ENCODE measurements at places on chromosomes 5 and 9.

DNA sequence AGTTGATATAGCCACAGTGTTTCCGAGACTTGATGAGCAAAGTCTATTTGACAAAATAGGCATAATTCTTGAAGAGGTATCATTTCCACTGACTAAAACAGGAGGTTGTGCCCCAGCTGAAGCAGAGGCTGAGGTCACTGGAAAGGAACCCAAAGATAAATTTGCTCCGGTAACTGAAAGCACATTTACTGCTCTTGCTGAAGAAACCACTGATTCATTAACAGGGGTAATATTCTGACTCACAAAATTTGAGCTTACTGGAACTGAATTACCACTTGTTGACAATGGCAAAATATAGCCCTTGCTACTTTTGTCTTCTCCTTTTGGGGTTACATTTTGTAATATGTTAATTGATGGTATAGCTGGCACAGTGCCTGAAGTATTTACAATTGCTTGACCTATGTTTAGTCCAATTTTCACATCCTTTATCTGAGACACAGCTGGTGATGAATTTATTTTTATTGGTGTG is 30.2 kb downstream of the MLANA start:
- DNase-seq = no peak

DNA sequence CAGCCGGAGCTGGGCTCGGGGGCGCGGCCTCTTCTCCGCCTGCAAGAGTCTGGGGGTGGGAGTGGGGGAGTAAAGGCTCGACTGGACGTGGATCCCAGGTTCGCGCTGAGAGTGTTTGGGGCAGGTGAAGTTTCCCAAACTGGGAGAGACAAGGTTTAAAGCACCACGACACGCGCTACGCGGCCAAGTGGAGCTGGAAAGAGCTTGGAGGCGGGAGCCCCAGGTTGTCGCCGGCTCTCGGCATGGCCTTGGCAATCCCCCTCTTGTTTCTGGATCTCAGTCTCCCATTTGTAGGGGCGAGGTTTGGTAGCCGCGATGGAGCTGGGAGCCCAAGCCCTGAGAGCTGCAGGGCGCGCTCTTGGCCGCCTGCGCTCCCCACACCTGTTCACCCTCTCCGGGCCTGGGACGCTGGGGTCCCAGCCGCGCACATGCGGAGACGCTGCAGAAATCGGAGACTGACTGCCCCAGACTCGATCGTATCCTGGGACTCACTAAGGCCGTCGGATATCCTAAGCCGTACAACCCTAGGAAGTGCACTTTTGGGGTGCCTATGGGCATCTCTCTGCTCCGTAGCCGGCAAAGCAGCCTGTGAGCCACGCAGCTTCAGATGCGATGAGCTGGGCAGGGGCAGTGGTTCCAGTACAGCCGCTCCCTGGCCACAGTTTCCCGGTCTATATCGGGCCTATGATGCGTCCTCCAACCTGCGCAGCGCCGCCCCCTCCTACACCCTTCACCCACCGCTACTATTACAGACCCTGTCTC is 937 bp downstream of the TMOD1 start:
- DNase-seq = no peak

DNA sequence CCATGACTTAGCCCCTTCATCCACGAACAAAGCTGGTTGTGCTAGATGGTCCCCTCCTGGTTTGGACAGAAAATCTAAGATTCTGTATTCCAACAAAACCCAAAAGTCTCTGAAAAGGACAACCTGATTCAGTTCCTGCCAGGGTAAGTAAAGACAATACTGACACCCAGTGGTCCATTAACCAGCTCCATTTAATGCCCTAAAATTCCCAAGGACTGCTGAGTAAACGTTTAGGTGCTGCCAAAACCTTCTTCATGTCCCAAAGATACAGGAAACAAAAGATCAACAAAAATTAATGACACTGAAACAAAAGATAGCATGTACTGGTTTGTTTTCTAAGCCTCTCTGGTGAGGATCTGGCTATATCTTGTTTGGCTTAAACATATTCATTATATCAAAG is 25.3 kb upstream of the PPP1R2B start:
- no peak for DNase-seq

GRCh38 chr5:31768046-31768445 is 129.1 kb downstream of the PDZD2 start:
- no peak for DNase-seq

DNA sequence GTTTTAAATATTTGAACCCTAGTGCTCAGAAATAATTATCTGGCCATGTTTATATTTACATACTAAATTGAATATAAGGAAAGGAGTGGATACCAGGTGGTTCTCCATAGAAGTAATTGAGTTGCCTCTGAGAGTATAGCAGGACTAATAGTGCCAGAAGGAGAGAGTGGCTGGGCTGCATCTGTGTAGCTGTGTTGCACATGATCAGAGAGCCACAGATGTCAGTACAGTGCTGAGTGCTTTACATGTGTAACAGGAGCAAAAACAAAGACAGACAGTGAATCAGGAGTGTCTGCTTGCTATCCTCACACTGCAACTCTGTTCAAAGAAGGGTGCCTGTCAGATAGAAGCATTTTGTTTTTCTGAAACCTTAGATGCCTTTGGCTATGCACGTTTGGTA is 353.9 kb upstream of the PAPPA start:
- no peak for DNase-seq

DNA sequence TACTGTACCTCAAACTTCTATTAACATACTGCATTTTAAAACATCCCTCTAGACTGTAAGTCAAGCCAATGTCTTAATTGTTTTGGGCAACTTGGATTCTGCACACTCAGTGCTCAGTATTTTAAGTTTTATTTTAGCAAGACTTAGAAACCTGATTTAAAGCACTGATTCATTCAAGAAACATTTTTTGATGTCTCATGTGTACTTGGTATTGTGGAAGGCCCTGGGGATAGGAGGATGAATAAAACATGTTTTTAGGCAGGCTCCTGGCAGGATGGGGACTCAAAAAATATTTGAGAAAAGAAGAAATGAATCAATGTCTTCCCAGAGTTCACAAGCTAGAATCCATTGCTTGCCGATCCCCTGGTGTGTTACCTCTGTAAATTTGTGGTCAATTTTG is 334.0 kb upstream of the PUM3 start:
- no peak for DNase-seq

DNA sequence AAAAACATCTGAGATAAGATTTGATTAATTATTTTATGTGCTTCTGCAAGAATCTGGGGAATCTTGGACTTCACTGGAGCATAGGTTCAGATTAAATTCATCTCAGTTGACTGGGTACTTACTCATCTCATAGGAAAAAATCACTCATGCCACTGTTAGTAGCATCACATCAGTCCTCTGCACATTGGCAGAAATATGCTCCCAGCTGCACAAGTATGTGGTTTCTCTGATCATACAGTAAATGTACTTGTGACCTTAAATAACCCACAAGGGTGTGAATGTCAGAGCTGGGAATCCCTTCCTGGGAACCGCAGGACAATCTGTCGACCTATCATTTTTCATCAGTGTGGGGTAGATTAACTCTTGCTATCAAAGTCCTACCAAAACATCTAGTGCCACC is 203.7 kb upstream of the SLC24A2 start:
- no peak for DNase-seq

DNA sequence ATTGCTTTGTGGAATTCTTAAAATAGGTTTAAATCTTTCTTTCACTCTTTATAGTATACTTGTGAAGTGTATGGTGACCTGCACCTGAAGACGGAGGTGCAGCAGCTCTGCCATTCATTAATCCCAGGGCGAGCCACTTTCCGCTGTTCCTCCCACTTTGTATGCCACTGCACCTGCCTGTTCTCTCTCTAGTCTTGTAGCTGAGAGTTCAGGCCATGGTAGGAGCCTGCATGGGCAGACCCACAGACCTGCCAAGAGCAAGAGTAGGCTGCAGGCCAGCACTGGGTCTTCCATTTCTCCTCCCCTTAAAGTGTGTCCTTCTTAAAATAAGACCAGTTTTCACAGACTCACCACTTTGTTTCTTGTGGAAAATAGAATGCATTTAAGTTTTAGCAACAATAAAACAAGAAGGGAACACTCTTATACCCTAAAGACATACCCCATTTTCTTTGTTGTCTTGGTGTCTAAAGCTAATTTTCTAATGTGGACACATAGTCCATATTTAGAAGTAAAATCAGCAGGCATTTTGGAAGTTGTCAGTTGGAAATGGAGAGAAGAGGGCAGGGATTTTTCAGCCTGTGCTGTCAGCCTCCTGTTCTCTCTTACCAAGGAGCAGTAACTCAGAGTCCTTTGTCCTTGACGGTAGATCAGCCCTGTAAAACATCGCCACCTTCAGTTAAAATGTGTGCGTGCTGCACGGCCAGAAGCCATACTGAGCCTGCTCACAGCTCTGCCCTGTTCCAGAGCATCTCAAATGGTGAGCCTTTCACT is 103.2 kb downstream of the SNCAIP start:
- DNase-seq = no peak

- no peak for DNase-seq
Observed at GRCh38 chr5:103021314-103021713, 98.6 kb downstream of the GIN1 start.

DNA sequence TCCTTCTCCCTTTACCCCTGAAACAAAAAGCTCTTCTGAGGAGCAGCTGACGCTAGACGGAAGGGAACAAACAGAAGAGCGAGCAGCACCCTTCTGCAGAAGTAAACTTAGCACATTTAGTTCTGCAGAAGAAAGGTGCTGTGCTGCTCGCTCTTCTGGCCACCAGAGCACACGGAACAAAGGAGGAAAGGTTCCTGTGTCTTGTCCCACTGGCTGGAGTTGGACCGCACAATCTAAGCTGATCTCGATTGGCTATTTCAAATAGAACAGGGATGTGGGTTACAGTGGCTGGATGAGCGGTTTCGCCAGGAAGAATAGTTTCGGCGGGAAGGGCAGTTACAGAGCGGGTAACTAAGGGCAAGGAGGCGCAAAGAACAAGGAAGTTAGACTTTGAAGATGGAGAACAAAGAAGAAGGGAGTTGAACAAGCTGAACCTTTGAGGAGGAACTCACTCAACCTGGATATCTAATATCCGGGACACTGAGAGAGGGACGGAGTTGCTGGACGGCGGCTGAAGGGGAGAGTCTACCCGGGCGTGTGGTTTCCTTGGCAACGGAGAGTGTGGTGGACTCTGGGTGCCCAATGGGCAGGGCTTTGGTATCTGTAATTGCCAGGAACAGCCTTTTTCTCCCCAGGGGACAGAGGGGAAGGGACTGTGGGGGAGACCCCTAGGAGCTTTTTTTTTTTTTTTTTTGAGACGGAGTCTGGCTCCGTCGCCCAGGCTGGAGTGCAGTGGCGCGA is 7.1 kb downstream of the GTF3C5 start:
- DNase-seq = no peak

- DNase-seq = no peak
Observed at GRCh38 chr5:122427621-122428020, 115.6 kb downstream of the SNCAIP start.

- DNase-seq = no peak
Observed at GRCh38 chr5:178404987-178405386, 172.4 kb upstream of the PHYKPL start.

GRCh38 chr5:162496100-162496808 is 428.7 kb downstream of the GABRG2 start:
- DNase-seq = no peak

GRCh38 chr9:34701023-34701768 is 8.7 kb downstream of the CCL21 start:
- peak; percentile 68 for DNase-seq

DNA sequence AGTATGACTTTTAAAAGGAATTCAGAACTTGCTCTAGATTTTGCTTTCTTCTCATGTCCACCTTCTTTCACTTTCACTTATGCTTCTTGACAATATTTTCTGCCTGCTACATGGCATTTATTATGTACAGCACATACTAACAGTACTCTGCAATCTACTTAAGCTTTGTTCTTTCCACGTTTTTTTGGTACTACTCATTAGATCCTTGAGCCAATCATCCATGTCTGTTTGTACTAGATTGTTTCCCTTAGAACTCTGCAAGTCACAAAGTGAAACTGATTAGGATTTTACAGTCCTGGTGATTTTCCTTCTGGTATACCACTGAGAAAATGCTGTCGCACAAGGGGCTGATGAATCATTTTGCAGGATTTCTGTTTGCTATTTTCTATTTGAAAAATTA is 78.3 kb downstream of the PARP8 start:
- DNase-seq = peak; percentile 49

DNA sequence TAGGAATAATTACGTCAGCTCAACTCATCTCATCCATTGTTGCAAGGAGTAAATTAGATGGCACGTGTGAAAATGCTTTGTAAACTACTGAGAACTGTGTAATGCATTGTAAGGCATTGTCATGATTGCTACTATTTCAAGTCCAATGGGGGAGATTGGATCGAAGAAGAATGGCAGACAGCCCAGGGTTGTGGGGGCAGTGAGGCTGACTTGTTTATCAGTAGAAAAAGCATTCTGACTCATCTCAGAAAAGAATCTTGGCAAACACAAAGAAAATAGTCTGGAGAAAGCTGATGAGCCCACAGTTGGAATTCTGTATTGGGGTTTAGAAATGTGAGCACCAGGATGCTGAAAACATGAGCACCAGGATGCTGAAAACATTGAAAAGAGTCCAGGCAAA is 28.0 kb upstream of the DAP start:
- DNase-seq = no peak

- no peak for DNase-seq
Observed at GRCh38 chr5:88691230-88691582, 191.8 kb downstream of the MEF2C start.

DNA sequence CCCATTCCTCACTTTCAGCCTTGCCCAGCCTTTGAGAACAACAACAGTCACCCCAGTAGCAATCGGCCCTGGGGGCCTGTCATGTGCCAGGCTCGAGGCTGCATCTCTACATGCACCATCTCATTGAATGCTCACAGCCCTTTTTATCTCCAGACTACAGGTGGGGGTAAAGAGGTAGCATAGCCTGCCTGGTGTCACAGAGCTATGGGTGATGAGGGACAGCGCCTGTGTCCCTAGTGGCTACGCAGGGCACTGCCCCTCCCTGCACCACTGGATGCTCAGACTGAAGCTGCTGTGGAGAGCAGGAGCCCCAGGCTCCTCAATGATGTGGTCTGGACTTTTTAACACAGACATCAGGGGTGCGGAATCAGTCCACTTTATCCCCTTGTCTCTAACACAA is 2.8 kb downstream of the CAMK2A start:
- DNase-seq = no peak

GRCh38 chr5:58341476-58341875 is 118.4 kb downstream of the PLK2 start:
- DNase-seq = no peak

GRCh38 chr9:133207021-133207531 is 2.0 kb downstream of the OBP2B start:
- DNase-seq = no peak

DNA sequence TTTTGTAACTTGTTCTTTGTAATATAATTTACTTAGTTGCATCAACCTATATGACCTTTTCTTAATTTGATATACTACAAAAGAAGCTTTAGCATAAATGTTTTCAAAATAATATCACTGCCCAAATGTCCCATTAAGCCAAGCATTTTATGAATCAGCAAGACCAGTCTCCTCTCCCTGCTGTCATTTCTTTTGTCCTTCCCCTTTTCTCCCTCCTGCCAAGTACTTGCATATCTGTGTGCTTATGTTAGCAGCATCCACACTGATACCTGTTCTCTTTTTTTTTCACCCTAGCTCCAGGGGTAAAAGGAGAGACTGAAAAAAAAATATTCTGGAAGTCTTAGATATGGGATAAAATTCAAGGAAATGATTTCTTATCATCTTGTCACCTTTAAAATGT is 69.7 kb downstream of the ZSWIM6 start:
- no peak for DNase-seq
